AG08395 (cell line): ENCODE measurements at places on chromosomes 13 and 19.
A peak's percentile ranks its signal among the peaks of the same experiment; 100 is the strongest.

- DNase-seq, result peak; percentile 41
Measured at GRCh38 chr19:20423381-20424197, 142.0 kb downstream of the ZNF737 start.

DNA sequence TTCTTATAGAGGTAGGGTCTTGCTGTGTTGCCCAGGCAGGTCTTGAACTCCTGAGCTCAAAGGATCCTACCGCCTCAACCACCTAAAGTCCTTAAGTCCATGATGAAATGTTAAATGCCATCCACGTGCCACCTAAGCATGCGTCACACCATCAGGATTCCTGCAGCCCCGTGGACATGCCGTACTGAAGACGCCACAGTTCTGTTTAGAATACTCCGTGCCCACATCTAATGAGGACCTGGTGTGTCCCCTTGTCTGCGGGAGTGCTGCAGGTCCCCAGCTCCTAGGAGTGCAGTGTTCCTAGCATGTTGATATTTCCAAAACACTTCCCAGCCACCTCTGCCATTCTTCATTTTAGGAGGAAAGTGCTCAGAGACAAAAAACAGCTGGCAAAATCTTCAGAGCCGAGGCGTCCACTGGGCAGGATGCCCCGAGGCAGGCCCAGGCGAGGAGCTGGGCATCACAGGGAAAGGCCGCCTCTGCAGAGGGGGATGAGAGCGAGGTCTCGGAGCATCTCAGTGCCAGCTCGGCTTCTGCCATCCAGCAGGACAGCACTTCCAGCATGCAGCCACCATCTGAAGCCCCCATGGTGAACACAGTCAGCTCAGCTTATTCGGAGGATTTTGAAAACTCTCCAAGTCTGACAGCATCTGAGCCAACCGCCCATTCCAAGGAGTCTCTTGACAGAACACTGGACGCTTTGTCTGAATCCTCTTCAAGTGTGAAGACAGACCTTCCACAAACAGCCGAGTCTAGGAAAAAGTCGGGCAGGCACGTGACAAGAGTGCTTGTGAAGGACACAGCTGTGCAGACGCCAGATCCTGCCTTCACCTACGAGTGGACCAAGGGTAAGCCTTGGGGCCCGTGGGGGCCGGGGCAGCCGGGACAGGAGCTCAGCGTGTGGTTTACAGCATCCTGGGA lies 13.2 kb downstream of the C19orf44 start:
- DNase-seq, result no peak

- DNase-seq, result no peak
Measured at GRCh38 chr19:58261968-58262921, 16.5 kb upstream of the ZNF8 start.

GRCh38 chr13:113486698-113487097 lies 3.8 kb downstream of the DCUN1D2 start:
- no peak for DNase-seq
